Dorsolateral prefrontal cortex (tissue), 122 donors: ENCODE measurements at places on chromosomes 4 and X. TPM values are rescaled to one million over a fixed set of nuclear protein-coding genes. Genes with fewer than 3 reads are reported as not detected.

Gene TNIP3
- 2.8 TPM for total RNA-seq

DNA sequence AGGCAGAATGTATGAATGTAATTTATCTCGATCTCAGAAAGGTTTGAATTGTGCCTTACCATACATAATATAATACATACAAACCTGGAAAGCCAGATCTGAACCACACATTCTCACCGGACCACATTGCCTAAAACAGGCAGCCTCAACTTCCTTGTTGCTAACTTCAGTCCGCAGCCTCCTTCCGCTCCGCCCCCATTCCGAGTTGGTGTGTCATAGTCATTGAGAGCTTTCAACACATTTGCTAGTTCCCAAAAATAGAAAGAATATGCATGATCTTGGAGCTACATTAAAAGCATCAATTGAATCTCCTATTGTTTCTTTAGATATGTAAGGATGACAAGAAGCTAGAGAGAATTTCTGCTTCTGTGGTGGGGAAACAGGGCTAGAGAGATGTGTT is 127.2 kb downstream of the ARHGEF9 start:
- peak; percentile 26 for DNase-seq

- DNase-seq: no peak
Observed at GRCh38 chrX:125395626-125396025, 76.0 kb downstream of the TEX13C start.

Gene XAGE2
- not detected for total RNA-seq

DNA sequence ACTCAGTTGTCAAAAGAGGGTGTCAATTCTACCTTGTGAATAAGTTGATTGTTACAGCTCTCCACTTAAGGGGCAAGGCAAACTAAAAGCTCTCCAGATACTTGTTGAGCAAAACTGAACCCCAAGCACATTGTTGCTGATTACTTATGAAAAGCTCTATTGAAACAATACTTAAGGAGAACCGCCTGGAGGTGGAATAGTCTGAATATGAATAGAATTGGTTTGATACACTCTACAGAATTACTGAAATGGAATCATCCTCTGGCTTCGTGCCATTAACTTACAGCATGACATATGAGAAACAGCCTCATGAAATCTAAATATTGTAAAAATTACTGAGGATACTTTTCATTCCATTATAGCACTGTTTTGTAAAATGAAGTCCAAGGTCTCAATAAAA is 127.0 kb upstream of the SH3RF1 start:
- no peak for DNase-seq

DNA sequence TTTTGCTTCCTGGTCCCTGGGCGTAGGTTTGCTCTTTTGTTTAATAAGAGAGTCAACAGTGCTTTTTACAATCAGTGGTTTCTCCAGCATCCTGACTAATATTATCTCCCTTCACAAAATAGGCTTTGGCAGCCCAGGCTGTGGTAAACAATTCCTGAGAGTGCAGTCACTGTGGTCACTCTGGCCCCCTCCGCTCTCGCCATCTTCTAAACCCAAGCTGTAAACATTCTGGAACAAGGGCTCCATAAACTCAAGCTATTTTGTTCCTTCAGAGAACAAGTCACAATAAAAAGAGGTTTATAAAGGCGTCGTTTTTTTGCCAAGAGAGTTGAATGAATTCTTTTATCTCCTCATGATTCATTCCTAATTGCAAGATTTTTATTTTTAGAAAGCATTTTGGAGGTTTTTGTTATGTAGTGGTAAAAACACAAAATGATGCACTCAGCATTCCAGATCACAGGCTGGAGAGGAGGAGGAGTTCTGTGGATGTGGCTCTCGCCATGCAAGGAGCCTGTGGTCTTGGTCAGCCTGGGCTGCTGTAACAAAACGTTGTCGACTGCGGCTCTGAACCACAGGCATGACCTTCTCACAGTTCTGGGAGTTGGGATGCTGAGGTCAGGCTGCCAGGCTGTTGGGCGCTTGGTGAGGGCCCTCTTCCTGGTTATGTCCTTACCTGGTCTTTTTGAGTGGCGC is 486.4 kb upstream of the FAT1 start:
- DNase-seq: no peak

Gene CT45A3
- not detected for total RNA-seq

- no peak for DNase-seq
Observed at GRCh38 chrX:22742174-22742573, 257.6 kb upstream of the DDX53 start.

DNA sequence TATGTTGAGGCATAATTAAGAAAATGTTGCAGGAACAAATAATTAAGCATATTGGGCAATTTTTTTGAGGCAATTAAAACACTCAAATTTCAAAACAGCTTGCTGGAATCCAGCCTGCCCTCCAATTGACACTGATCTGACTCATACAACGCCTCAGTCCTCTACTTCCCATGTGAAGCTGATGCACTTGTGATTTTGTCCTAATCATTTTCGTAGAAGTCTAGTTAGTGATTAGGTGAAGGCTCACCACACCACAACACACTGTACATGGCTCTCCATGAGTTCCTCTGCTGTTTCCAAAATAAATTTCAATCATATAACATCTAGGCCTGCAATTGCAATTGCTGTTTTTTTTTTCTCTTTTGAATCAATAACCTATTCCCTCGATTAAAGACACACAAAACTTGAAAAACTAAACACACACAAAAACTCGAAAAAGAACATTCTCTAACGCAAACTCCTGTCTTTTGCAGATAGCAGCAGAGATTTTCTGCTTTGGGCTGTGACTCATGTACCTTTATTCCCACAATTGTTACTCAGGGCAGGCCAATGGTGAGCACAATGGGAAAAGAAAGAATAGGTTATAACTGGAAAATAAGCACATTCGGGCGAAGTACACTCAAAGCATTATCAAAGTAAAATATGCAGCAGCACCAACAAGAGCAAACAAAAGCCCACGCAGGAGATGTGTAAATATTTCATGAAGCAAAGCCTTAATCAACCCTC is 1.7 kb downstream of the GPRIN3 start:
- DNase-seq: no peak

GRCh38 chrX:129347291-129347690 is 176.0 kb downstream of the SMARCA1 start:
- DNase-seq: no peak

DNA sequence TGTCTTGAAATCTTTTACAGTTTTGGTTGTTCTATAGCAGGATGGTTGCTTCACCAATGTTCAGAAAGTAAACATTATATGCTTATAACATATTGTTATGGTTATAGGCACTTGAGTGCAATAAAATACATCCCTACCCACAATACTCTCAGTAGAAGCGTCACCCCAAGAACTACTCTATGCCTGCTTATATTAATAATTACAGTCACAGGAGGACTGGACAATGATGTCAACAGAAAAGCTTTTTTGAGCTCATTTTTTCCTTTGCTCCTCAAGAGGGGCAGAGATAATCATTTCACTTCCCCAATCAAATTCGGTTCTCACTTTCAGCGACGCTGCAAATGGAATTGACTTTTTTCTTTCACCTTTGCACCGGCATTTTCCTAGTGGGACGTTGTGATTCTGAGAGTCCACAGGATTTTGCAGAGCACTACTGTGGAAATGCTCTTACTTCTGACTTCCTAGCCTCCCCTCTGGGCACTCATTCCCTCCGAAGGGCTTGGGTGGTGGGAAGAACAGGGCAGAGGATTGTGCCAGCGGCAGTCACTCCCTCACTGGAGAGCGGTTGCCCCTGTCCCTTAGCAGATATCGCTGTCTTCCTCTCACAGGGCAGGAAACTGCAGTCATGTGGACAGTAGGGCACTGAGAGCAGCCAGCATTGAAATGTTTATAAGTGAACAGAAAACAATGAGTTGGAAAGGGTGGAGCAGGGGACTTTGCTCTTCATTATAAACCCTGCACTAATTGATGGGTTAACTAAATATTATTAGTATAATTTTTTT is 24.9 kb upstream of the SGMS2 start:
- DNase-seq: no peak

GRCh38 chr4:150305995-150306394 is 227.8 kb downstream of the DCLK2 start:
- no peak for DNase-seq

GRCh38 chrX:68421636-68422035 is 11.7 kb downstream of the OPHN1 start:
- DNase-seq: no peak

DNA sequence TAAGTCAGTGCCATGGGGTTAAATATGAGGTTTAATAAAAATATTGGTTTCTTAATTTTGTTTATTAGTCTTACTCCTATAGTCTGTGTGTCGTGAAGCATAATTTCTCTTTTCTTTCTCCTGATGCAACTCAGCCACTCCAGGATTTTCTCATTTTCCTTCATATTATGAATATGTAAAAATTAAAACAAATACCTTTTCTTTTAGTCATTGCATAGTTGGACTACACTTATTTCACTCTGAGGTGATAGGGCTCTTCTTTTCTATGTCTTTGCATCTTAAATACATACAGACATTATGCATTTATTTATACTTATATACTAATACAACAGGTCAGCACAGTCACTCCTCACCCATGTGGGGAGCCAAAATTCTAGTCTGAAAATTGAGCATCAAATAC is 19.1 kb downstream of the GALNT7 start:
- no peak for DNase-seq

DNA sequence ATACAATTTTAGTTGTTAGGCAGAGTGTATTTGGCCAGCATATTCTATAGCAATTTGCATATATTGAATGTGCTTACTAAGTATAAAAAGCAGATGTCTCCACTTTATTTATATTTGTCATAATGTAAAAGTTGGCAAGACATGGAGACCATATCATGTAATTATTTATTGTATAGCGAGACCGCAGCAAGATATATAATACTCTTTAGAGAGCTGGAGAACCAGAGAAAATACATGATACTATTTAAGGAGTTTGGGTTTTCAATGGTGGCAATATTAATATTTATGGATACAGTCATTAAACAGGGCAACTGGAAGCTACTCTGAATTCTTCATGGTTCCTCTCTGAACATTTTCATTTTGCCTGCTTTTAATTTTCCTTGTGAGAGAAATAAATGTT is 35.0 kb downstream of the INTU start:
- no peak for DNase-seq

DNA sequence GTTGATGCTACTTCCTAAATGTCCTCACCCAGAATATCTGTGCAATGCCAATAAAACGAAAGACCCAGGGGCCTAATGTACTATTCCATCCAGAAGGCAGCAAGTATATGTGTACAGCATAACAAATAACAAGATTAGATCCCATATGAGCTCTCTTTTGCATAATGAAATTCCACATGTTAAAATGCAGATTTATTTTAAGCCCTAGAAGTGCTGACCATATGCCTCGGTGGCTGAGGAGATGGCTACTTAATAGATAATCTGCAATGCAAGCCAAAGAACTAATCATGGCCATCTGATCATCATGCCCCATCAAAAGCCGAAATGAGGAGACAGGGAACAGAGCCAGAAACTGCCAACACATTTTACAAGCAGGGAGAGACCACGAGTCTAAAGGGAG is 293.5 kb downstream of the KCNIP4 start:
- no peak for DNase-seq

DNA sequence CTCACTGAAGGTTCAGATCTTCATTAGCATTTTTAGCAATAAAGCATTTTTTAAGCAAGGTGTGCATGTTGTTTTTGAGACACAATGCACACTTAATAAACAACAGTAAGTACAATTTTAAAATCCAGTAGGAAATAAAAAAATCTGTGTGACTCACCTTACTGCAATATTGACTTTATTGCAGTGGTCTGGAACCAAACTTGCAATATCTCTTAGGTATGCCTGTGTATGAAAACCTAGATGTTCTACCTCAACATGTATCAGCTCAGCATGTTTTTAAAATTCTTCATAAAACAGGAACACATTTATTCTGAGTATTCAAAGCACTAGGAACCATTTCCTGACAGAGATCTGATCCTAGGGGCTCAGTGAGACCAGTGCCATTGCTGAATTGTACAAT is 26.7 kb downstream of the NR0B1 start:
- no peak for DNase-seq

Gene AWAT2
- not detected for total RNA-seq

Gene EMCN
- total RNA-seq: 4.4 TPM

Gene FRMD7
- not detected for total RNA-seq

DNA sequence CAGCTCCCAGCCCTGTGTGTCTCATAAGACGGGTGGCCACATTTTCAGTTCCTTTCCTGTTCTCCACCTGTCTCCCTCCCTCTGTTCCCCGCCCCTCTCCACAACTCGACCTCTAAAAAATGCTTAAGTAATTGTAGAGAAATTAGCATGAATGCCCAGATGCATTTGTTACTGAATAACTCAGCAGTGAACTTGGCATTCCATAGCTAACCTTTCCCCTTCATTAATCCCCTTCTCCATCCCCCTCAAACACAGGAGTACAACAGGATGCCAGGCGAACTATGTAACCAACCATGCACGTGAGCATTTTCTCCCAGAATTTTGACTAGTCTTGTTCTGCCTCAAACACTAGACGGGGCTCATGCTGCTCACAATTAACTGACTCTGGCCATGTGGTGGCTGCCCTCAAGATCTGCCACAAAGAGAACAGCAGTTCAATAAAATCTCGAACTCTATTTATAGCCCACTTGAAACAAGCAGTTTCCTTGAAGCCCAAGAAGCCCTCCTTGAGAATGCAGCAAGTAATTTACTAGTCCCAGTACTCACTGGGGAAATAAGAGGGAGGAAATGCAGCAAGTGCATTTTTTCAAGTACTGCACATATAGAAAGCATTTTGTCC is 351.2 kb downstream of the ARHGAP24 start:
- no peak for DNase-seq

DNA sequence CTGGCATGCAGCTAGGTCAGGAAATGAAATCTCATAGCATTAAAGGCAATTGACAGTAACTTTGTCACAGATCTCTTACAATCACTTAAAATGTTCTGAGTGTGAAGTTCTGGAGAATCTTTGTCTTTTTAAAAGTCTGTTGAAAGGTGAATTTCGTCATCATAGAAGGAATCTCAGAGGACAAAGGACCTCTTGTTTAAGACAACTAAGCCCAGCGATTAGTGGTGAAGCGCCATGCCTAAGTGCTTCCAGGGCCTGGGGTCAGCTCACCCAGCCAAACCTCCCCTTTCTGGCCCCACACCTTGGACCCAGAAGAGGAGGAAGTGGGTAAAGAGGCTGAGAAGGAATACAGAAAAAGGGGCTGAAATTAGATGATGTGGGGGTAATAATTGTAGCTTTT is 8.5 kb downstream of the FRMD7 start:
- DNase-seq: no peak

Gene FHIP1A
- total RNA-seq: 2.5 TPM

GRCh38 chrX:147174591-147174990 is 360.0 kb upstream of the CXorf51A start:
- DNase-seq: no peak
